Lower leg skin (tissue), 4 donors: ENCODE measurements at places on chromosomes 11 and 22. TPM values are rescaled to one million over a fixed set of nuclear protein-coding genes. Genes with fewer than 3 reads are reported as not detected.

The TXNRD2 gene
- total RNA-seq = 10.9 TPM

The BTG4 gene
- not detected for total RNA-seq

The CST6 gene
- 2,600 TPM for total RNA-seq

The ADAMTS8 gene
- 1.4 TPM for total RNA-seq

The CHADL gene
- 12.3 TPM for total RNA-seq

The ISX gene
- total RNA-seq = 0.15 TPM

The BSX gene
- not detected for total RNA-seq

The FAM111A gene
- 14.9 TPM for total RNA-seq

The SLC22A25 gene
- total RNA-seq = not detected

The CDC42BPG gene
- 46.2 TPM for total RNA-seq

DNA sequence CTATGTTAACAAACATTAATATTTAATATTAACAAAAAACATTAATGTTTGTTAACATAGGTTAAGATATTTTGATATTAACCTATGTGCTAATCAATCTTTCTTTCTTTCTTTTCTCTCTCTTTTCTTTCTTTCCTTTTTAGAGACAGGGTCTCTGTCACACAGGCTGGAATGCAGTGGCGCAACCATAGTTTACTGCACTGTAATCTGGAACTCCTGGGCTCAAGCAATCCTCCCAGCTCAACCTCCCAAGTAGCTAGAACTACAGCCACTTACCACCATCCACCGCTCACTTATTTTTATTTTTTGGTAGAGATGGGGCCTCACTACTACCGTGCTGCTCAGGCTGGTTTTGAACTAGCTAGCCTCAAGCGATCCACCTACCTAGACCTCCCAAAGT lies 13.2 kb downstream of the SIK3 start:
- no peak for DNase-seq

DNA sequence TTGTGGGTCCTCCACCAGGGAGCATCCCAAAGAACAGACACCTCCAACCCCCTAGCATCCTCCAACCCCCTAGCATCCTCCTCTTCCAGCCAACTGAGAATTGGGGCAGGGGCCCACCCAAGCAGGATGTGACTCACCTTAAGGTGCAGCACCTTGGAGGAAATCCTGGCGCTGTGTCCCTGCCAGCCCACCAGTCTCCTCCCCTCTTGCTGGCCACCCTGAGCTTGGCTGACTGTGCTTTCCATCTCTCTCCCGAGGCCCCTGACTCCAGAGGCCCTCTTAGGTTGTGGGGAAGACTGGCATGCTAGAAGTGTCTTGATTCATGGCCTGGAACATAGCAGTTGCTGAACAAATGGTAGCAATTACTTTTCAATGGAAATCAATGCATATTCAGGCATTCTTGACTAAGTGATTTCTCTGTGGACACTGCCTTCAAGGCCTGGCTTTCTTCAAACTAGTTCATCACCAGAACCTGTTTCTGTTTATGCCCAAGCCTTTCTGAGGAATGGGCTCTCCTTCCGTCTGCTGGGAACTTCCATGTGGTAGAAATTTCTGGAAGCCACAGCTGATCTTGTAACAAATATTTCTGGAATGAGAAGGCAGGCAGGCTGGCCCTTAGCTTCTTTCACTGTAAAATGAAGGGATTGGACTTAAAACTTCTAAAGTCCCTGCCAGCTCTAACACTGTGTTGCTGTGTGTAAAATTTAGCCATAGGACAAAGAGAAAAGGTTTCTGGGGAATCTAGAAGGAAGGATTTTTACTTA lies 60.5 kb downstream of the CEP164 start:
- DNase-seq = no peak

- DNase-seq = peak; percentile 97
Measured at GRCh38 chr11:62560566-62561103, 13.1 kb downstream of the EEF1G start.

DNA sequence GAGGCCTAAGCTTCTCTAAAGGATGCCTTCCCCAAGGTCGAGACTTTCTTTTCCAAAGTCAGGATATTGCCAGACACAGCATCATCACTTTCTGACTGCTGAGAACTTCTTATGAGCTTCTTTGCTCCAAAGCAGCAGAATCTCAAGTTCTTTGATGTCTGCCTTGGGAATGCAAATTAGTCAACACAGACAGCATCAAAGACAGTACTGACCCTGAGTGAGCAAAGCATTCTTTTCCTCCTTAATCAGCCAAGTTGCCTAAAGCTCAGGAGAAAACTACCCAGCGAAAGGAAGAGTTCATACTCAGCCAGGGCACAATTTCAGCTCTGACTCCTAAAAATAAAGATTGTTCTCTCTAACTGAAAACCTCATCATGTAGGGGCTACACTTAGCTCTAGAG lies 98.0 kb downstream of the SLC36A4 start:
- DNase-seq = no peak

DNA sequence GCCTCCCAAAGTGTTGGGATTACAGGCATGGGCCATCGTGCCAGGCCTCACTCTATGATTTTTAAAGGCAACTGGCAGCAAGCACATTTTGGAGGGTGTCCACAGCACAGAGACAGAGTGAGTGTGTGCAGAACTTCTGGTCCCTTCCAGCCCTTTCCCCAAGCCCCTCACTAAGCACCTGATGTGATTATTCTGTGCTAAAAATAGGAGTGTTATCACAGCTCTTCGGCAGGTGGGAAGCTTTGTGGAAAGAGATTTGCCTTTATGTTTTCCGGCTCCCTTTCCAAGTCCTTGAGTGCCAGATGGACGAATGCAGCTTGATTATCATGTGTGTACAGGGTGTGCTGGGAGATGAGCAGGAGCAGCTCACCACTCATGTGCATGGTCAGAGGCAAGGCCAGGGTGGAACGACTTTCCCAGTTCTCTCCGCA lies 310.8 kb downstream of the DDX10 start:
- DNase-seq = no peak

DNA sequence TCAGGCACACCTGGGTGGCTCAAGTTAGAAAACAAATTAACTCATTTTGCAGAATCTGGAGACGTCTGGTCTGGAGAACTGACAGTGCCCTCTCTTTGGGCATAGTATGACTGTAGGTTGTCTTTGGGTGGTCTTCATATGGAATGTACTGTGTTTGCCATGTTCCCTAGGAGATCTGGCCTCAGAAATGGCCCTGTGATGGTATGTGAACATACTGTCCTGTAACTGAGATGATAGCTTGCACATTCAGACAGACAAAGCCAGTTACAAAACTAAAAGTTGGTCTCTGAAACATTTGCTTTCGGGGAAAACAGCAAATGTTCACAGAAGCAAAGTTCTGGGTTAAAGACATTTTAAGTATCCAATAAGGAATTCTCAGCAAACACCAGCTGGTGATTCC lies 29.7 kb downstream of the CD44 start:
- DNase-seq = no peak

GRCh38 chr22:39301926-39302325 lies 17.5 kb downstream of the RPL3 start:
- no peak for DNase-seq

GRCh38 chr22:24125941-24126340 lies 55.3 kb upstream of the SUSD2 start:
- no peak for DNase-seq

DNA sequence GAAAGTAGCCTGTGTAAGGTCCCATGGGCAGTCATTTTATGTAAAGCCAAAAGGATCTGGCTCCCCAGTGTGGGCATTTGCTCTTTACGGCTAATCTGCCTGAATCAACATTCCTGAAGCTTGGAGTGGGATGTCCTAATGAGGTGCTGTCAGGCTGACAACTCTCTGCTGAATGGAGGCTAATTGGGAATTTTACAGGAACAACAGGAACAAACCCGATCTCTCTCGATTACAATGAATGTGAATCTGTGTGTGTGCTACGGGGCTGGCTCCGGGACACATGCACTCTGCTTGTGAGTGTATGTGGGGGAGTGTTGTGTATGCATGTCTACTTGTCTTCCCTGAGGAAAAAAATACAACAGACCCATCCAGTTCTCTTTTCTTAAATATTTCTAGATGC lies 415.2 kb downstream of the TENM4 start:
- DNase-seq = no peak

GRCh38 chr11:119206511-119207414 lies 624 bp downstream of the CBL start:
- peak; percentile 93 for DNase-seq

DNA sequence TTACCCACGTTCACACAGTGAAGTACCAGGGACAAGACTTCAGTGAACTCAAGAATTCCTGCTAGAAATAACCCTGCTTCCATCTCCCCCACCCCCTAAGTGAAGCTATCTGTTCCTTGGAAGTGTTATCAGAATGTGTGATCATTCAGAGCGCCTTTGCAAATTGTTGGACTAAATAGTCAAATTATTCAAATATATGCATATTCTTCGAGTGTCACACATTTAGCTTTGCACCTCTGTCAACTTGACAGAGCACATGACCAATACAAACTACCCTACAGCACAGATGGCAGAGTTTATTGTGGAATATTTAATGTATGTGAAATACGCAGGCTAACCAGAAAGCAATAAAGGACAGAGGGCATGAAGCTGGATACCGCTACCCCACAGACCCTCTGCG lies 2.6 kb upstream of the BDNF start:
- DNase-seq = no peak

DNA sequence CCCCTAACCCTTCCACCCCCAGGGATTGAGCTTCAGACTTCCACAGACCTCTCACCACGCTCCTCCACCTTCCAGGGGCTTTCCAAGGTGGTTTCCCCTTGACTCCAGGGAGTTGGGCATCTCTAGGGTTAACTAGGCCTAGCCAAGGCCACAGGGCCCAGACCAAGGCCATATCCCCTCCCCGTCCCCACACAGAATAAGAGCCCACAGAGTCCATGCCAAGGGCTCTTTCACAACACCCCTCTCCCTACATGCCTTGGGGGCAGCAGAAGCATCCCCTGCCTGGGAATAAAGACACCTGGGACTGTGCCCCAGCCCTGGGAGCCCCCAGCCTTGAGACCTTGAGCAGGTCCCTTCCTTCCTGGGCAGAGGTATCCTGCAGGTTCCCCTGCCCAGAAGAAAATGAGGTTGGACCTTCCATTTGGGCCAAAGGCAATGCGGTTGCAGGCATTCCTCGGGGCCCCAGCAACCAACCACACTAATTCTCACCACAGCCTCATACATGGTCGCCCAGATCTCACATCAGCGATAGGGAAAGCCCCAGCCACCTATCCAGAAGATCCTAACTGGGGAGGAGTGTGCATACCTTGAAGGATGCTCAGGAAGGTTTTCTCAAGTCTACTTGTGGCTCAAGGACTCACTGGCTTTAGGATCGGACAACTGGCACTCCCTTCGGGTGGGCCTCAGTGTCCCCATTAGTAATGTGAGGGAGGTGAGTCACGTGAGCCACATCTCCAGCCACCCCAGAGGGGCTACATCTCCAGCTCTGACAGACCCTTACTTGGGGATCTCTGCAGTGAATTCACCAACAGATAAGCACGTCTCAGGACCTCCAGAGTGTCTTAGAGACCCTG lies 1.7 kb downstream of the GDPD5 start:
- DNase-seq = no peak

DNA sequence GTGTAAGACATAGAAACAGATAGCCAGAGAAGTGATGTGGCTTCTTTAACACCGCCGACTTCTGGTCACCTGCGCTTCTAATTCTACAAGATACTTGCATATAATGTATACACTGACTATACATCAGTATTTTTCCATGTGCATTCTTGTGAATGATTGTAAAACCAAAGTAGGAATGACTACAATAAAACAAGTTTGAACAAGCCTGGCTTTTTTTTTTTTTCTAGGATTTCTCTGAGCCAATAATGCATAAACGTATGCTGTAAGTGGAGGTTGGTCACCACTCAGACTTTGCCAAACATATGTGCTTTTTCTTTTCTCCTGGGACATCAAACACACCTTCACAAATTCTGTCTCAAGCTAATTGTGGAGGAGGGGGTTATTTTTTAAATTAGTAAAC lies 237.8 kb upstream of the KIRREL3 start:
- DNase-seq = no peak

- DNase-seq = no peak
Measured at GRCh38 chr11:123159183-123159857, 35.7 kb downstream of the CLMP start.
